ENCODE measurements at places on chromosomes 4 and X. TPM values are rescaled to one million over a fixed set of nuclear protein-coding genes. Genes with fewer than 3 reads are reported as not detected.

The PFKFB1 gene
- total RNA-seq, result not detected

The ABCD1 gene
- 10.9 TPM for total RNA-seq

The RAB33A gene
- 1.2 TPM for total RNA-seq

The MTNR1A gene
- not detected for total RNA-seq

The SLC4A4 gene
- 0.76 TPM for total RNA-seq

The OTC gene
- total RNA-seq, result not detected

The PLP1 gene
- not detected for total RNA-seq

The UTP3 gene
- 27.0 TPM for total RNA-seq

The SETD7 gene
- 53.9 TPM for total RNA-seq

The COL25A1 gene
- 0.97 TPM for total RNA-seq

The UGT2B10 gene
- not detected for total RNA-seq

The CDX4 gene
- not detected for total RNA-seq

The PCDH7 gene
- 9.7 TPM for total RNA-seq

The ART3 gene
- not detected for total RNA-seq

The PGAM4 gene
- total RNA-seq, result not detected

The BEND4 gene
- 2.7 TPM for total RNA-seq

The CCSER1 gene
- total RNA-seq, result 1.4 TPM

The FHIP1A gene
- total RNA-seq, result under 0.01 TPM

The SLC2A9 gene
- total RNA-seq, result 0.46 TPM

The PNMA6F gene
- not detected for total RNA-seq

The EFHC2 gene
- not detected for total RNA-seq

The PNCK gene
- total RNA-seq, result not detected

The GPC3 gene
- total RNA-seq, result not detected

The GIMD1 gene
- total RNA-seq, result not detected

The ZNF185 gene
- 11.0 TPM for total RNA-seq

The PPARGC1A gene
- total RNA-seq, result not detected

The HNRNPD gene
- 35.4 TPM for total RNA-seq

The MAGEB17 gene
- total RNA-seq, result not detected

The SOWAHB gene
- total RNA-seq, result not detected

The GAGE2A gene
- not detected for total RNA-seq

The UFSP2 gene
- 38.0 TPM for total RNA-seq

The STATH gene
- total RNA-seq, result not detected

The WAS gene
- total RNA-seq, result 0.46 TPM

The PHOX2B gene
- total RNA-seq, result not detected

The ADH6 gene
- not detected for total RNA-seq

The DCAF12L2 gene
- total RNA-seq, result 0.30 TPM

The IGFBP7 gene
- total RNA-seq, result 377 TPM

The GUCY1B1 gene
- 12.7 TPM for total RNA-seq

The NOX1 gene
- total RNA-seq, result not detected

The CENPVL2 gene
- total RNA-seq, result not detected

The CLNK gene
- not detected for total RNA-seq

The MAGEA11 gene
- total RNA-seq, result not detected

The EFNB1 gene
- total RNA-seq, result 18.5 TPM

The OPHN1 gene
- total RNA-seq, result 6.8 TPM

The BEX2 gene
- total RNA-seq, result 1.5 TPM

The IGSF1 gene
- not detected for total RNA-seq

The RAB39B gene
- 0.15 TPM for total RNA-seq

The NWD2 gene
- total RNA-seq, result not detected

The ARMCX2 gene
- total RNA-seq, result 72.1 TPM

The AMMECR1 gene
- total RNA-seq, result 6.5 TPM

The FAM9C gene
- total RNA-seq, result not detected

The PLAC8 gene
- not detected for total RNA-seq

The PASD1 gene
- not detected for total RNA-seq

The ATP1B4 gene
- total RNA-seq, result not detected

The STBD1 gene
- total RNA-seq, result 1.7 TPM

The SPANXN3 gene
- not detected for total RNA-seq

The GAGE13 gene
- not detected for total RNA-seq

The TRAPPC2 gene
- total RNA-seq, result 21.4 TPM

The MMRN1 gene
- 818 TPM for total RNA-seq

All from epithelial cell of umbilical artery (primary cell).